ENCODE measurements at places on chromosomes 6 and 20. TPM values are rescaled to one million over a fixed set of nuclear protein-coding genes. Genes with fewer than 3 reads are reported as not detected.

The CLPSL2 gene
- not detected for polyA plus RNA-seq

The FAM83C gene
- not detected for polyA plus RNA-seq

GRCh38 chr6:22643780-22644179, 74.4 kb downstream of the HDGFL1 start:
- DNase-seq, result no peak

- DNase-seq, result peak; percentile 15
Measured at GRCh38 chr6:126797981-126798380, 320.5 kb upstream of the RSPO3 start.
